Esophagus muscularis mucosa (tissue), 4 donors: ENCODE measurements at places on chromosomes 11 and 22. TPM values are rescaled to one million over a fixed set of nuclear protein-coding genes. Genes with fewer than 3 reads are reported as not detected.

DNA sequence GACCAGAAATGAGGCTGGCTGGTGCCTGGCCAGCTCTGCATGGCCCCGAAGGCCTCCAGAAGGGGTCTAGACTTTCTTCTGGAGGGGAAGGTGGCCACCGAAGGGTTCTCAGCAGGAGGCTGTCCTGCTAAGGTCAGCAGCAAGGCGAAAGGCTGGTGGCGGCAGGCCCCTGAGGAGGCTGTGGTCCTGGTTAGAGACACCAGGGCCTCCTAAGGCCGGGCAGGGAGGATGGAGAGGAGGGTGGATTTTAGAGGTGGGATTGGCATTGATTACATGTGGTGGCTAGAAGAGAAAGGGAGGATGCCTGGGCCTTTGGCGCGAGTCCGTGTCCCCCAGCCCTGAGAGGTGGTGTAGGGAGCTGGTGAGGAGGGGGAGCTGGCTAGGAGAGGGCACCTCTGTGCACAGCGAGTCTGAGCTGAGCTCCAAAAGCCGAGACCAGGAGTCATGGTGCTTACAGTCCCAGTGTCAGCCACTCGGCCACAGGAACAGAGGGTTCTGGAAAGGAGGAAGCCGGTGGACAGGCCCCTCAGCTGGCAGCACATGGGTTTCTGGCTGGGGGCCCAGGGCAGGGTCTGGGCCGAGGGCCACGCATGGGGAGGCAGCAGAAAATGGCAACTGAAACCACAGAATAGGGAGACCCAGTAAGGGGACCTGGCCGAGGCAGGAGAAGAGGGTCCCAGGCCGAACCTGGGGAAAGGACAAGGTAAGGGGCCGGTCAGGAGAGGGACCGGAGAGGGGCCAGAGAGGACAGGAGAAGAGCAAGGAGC, 2.5 kb downstream of the FERMT3 start:
- no peak for DNase-seq

- DNase-seq: no peak
Measured at GRCh38 chr11:92401520-92401919, 176.9 kb downstream of the FAT3 start.

DNA sequence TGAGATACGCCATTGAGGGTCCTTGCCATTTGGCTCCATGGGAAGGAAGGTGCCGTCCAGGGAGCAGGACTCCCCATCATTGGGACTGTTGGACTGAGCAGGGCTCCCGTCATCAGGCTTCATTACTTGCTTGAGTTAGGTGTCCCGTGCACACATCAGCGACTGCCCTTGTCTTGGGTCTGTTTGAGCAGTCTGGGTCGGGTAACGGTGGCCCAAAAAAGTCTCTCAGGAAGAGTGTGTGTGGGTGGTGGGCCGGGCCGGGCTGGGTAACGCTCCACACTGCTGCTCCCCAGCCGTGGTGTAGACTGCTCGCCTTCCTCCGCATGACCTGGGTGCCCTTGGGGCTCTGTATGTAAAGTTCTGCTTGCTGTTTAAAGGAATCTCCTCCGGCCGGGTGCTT, 293.5 kb downstream of the TBC1D22A start:
- no peak for DNase-seq

DNA sequence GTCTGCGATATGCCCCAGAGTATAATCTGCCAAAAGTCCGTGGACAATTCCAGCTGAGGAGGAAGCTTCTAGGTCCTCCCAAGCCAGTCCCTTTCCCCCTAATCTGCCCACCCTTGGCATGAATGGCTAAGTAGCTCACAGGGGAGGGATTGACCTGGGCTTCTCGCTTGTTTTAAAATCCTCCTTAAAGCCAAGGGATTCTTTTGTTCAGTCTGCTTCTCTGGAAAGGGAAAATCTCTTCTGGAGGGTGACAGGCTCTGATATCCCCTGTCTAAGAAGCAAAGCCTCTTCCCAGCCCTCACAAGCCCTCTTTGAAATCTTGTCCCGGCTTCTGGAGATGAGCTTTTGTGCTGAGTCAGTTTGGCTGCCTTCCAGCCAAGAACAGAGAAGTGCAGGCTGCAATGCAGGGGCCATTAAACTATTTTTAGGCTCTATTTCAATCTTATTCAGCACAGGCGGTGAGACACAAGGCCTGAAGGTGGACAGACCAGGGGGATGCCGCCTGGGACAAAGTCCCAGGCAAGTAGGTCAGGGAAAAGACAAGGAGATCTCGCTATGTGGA, 23.9 kb downstream of the NEFH start:
- DNase-seq: no peak

DNA sequence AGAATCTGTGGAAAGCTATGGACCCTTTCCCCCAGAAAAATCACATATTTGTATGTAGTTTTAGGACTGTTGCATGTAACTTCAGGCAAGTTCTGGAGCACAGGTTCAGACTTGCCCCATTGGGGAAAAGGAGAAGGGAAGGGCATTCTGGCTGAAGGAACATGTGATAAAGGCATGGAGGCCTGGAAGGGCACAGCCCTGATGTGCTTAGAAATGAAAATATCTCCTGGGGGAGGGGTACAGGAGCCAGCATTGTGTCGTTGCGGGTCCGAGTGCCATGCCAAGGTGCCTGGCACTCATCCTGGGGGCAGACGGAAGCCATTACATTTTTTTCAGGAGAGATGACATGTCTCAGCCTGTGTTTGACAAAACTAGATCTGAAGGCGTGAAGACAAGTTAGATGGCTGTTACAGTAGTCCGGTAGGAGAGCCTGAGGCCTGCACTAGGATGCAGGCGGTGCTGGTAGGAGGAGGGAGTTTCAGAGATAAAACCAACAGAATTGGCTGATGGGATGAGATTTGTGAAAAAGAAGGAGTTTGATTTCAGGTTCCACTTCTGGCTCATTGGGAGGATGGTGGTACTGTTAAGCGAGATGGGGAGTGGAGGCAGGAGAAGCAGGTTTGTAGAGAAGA, 96.9 kb downstream of the TEAD1 start:
- DNase-seq: no peak

- DNase-seq: no peak
Measured at GRCh38 chr11:2149864-2150847, 10.9 kb downstream of the INS start.

DNA sequence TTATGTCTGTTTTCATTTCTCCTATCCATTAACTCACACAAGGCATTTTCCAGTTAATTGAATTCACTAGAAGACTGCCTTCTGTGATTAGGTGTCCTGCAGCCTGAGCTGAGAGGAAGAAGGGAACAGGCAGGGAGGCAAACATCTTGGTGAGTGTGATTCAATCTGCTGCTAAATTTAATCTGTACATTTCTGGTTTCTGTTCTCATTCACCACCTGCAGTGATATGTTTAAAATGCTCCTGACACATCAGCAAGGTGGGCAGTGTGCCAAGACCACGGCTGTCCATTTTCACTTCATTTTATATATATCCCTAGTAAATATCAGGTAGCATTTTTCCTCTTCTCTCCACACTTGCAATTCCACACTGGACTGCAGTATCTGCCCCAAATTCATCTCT, 416.5 kb downstream of the TMEM135 start:
- DNase-seq: no peak

GRCh38 chr22:32103658-32104315, 55.3 kb downstream of the C22orf42 start:
- DNase-seq: peak; percentile 2

DNA sequence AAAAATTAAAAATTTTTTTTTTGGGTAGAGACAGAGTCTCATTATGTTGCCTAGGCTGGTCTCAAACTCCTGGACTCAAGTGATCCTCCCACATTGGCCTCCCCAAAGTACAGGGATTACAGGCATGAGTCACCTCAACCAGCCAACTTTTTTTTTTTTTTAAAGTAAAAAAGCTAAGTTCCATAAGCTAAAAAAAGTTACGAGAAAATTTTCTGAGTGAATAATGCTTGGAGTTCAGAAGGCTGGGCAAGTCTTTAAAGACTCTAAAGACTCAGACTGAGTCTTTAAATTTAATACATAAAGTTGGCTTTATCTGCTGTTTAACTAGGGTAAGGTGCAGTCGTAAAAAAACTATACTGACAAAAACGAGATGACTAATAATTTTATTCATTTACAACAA, 5.6 kb downstream of the DDX6 start:
- no peak for DNase-seq

- no peak for DNase-seq
Measured at GRCh38 chr11:121968638-121969037, 147.4 kb downstream of the BLID start.

DNA sequence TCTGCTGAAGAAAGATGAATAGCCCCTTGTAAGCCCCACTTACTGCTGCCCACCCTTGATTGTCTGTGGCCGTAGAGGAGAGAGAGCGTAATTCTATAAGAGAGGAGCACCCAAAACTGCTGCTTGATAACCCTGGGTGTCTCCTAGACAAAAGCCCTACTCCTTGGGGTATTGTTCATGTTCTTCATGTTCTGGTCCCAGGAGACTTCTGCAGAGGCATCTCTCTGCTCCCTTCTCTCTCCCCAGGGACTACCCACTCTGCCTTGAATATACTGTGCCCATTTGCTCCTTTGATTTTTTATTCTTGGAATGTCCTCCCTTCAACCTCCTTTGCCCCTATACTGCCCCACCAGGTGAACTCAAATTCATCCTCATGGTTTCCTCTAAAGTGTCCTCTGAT, 417.8 kb upstream of the CADM1 start:
- DNase-seq: no peak

The ART1 gene
- total RNA-seq: not detected

The RNASEH2C gene
- 72.1 TPM for total RNA-seq

The ART5 gene
- not detected for total RNA-seq

The MYBPC3 gene
- not detected for total RNA-seq

The UBQLNL gene
- total RNA-seq: not detected

The BATF2 gene
- 3.5 TPM for total RNA-seq
